ENCODE measurements at places on chromosomes 13 and 19.
A peak's percentile ranks its signal among the peaks of the same experiment; 100 is the strongest.

- DNase-seq = no peak
These were observed 194.3 kb downstream of the GPC6 start for GRCh38 chr13:93420887-93421286.

DNA sequence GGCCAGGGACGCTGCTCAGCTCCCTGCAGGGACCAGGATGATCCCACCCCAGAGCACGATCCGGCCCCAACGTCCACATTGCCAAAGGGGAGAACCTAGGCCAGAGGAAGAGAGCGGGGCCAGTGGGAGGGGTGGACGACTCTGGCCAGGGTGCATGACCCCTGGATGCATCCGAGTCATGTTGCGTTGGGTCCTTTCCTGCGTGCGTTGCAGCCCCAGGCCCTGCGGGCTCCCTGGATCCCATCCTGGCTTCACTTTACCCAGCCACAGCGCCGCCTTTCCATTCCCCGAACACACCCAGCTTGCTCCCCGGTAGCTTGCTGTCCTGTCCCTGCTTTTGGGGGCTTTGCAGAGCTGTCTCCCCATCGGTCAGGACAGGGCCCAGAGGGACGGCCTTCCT lies 10.5 kb downstream of the PLIN4 start:
- DNase-seq = no peak

DNA sequence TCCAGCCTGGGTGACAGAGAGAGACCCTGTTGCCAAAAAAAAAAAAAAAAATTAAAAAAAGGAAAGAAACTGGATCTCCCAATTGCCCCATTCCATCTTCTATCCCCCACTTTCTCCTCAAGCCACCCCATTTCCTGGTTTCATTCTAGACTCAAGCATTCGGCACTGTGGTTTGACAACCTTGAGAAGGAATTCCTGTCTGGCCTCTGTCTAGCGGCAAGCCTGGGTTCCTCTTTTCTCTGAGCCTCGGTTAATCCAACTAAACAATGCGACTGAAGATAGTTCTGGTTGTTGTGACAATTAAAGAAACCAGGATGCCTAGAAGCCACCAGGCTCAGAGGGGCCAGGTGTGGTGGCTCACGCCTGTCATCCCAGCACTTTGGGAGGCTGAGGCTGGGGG lies 3.3 kb upstream of the C3 start:
- no peak for DNase-seq

DNA sequence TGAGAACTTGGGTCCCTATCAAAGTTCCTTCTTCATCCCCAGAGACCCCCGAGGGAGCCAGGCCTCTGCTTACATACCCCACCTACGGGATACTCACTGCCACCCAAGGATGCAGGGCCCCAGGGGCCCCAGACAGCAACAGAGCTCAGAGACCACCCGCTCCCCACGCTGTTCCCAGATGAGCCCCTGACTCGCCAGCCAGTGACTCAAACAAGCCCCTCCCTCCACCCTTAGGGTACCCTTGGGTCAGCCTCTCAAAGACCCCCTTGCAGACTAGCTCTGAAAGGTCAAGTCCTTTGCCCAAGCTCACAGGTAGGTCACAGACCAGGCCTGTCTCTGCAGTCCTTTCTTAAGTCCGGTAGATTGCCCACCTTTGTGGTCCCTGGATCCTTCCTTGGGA lies 45.7 kb downstream of the CD320 start:
- no peak for DNase-seq

DNA sequence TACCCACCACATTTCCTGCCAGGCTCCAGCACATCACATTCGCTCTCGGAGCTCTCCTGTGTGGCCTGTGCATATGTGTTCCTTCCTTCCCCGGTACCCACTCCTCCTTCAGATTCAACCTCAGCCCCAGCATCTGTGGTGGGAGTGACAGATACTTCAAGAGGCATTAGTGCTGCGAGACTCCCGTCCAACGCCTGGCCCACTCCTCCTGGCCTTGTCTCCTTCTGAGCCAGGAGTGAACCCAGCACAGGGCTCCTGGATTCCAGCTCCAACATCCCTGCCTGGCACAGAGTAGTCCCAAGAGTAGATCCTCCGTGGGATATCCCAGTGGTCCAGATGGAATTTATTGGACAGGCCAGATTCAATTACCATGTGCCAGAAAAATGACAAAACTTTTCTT lies 55.9 kb downstream of the SACS start:
- no peak for DNase-seq

- DNase-seq = no peak
These were observed 46.0 kb downstream of the ABCC4 start for GRCh38 chr13:95255072-95255732.

- no peak for DNase-seq
These were observed 52.4 kb downstream of the SKA3 start for GRCh38 chr13:21123956-21124355.

DNA sequence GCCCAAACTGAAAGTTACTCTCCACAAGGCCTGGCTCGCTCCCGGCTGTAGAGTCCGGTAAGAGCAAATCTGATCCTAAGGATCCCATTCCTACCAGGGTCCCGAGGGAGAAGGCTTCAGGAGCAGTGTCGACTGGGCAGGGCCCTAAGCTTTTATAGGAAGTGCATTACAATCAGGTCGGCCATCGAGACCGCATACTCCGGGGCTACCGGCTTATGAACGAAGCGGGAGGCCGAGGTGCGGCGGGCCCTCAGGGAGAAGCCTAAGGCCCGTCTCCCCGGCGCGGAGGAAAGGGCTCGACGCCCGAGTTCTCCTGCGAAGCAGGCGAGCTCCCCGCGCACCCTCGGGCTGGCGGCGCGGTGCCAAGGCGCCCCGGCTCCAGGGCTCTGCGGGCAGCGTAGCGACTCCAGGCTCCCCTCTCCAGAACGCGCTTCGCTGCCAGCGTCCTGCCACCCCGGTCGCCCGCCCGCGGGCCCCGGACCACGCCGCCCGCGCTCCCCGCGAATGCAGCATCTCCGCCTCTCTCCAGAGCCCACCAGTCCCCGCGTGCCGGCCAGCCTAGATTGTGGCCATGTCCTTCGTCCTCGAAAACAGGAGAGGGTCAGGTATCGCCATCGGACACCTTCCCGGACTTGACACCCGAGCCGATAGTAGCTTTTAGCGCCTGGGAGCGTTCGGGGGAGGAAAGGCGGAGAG lies 1.4 kb downstream of the EFNB2 start:
- DNase-seq = peak; percentile 53

- no peak for DNase-seq
These were observed 14.4 kb upstream of the PLEKHF1 start for GRCh38 chr19:29650772-29651387.

DNA sequence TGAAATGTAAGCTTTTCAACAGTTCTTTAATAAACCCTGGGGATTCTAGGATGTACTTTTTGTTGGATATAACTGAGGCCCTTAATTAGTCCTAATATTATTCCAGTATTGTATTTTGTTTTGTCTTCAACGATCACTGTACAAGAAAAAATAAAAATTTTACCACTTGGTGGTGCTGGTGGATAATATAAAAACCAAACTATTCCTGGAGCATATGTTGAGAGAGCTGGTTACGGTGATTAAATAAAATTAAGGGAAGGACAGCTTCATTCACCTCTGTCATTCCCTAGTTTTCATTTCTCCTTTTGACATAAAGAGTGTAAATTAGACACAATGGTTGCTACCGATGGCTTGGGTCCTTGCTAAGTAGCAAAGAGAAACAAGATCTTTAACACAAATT lies 598.6 kb upstream of the PCDH20 start:
- no peak for DNase-seq

DNA sequence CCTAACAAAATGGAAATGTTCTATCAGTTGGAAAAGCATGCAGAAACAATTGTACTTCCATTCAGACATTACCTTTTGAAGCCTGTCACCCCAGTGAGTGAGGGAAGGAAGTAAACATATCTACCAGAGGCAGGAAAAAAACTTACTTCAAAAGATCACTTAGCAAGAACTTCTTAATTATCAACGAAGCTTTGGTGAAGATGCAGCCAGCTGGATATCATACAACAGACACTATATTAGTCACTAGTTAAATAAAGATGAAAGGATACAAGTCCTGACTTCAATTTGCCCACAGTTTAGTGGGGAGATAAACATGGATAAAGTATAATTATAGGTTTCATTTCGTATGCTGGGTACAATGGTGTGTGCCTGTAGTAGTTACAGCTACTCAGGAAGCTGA lies 148.8 kb downstream of the TNFRSF19 start:
- no peak for DNase-seq

DNA sequence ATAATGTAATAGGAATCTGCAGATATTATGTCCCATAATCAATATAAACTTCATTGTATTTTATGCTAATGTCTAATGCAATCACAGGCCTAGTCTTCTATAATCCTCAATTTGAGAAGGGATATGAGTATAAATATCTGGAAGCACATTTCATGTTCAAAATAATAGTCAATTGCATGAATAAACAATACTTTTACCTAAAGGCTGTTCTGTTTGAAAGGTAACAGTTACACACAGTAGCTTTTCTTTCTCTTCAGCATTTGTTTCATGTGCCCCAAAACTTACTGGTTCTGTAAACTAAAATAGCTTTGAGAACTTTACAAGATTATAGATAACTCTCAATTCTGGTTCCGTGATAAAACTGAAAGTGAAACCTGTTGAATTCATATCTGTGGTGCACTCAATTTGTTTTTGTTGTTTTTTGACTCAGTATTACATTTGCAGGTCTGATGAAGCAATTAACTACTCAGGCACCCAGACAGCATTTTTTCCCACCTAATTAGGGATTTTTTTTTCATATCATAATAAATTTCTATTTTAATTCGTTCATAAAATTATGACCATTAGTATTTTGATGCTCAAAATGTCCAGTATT lies 1193.8 kb downstream of the SLITRK1 start:
- DNase-seq = no peak

DNA sequence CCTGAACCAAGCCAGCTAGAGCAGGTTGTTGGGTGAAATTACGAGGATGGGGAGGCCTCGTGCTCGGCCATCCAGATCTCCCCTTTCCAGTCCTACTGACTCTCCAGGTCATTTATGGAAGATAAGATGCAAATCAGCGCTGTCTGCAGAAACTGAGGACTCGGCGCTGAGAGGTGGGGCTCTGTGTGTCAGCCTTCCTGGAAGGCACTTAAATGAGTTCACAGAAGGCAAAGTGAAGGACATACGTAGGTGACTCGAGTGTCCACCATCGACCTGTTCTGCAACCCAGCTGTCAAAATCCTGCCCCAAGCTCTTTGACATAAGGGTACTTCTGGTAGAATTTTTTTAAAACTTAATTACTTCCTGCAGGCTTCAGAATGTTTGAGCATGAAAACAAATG lies 86.4 kb downstream of the RAB20 start:
- DNase-seq = no peak

GRCh38 chr19:17598953-17599352 lies 43.5 kb downstream of the COLGALT1 start:
- no peak for DNase-seq

- DNase-seq = no peak
These were observed 5.9 kb downstream of the TRAPPC6A start for GRCh38 chr19:45172173-45172572.

- peak; percentile 86 for DNase-seq
These were observed 27.3 kb upstream of the TPP2 start for GRCh38 chr13:102569488-102569887.

GRCh38 chr13:72109863-72110262 lies 242.9 kb upstream of the DACH1 start:
- DNase-seq = no peak

DNA sequence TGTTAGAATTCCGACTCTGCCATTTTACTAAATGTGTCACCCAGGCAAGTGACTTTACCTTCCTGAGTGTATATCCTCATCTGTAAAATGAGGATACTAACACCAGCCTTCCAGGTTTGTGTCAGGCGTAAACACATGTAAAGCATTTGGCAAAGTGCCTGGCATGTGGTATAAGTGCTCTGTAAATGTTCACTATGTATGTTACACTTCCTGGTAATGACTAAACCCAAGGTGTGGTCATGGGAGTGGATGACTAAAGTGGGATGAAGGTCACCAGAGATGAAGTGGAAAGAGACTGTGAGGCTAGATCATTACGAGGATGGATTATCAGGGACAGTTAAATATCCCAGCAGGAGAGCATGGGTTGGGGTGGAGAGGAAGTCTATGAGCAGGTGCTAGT lies 25.6 kb downstream of the DEDD2 start:
- DNase-seq = peak; percentile 85

- no peak for DNase-seq
These were observed 8.5 kb downstream of the MICU2 start for GRCh38 chr13:21595546-21595822.

DNA sequence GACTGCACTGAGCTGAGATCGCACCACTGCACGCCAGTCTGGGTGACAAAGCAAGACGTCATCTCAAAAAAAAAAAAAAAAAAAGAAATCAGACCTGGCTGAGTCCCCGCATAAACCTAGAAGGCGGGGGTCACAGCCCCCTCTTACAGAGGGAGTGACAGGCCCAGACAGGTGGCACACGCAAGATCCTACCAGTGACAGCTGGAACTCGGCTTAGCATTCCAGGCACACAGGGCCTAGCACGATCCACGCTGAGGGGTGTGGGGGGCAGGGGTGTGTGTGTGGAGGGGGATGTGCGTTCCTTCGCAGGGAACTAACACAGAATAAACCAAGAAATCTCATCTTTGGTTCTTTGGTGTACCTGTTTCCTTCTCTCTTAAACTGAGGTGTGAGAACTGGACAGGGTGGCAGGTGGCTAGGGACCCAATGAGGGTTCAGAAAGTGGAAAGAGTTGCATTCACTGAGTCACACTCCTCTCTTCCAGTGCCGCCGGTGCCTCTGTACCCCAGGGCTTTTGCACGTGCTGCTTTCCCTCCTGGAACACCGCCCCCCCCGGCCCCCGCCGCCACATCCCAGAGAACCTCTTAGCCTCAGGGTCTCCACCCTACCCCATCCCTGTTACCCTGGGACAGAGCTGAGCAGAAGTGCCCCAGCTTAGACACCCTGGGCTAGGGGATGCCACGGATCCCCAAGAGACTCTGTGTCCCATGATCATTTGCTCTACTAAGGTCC lies 5.0 kb downstream of the SGTA start:
- DNase-seq = no peak

DNA sequence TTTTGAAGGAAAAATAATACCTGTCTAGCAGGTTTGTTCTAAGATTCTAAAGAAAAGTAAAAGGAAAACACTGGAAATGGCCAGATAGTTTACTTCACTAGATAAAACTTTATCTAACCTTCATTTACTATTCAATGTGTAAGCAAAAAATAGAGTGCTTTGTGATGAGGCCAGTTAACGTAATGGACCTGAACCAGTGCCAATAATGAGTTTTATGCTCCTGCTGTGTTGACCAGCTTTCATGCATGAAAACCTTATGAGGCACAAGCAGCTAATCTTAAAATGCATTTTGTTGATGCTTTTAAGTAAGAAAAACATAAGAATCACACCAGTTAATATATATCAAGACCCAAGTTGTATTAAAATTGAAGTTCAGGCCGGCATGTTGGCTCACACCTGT lies 617.2 kb upstream of the GPC6 start:
- DNase-seq = no peak

- peak; percentile 24 for DNase-seq
These were observed 471 bp downstream of the DACH1 start for GRCh38 chr13:71866335-71867130.

DNA sequence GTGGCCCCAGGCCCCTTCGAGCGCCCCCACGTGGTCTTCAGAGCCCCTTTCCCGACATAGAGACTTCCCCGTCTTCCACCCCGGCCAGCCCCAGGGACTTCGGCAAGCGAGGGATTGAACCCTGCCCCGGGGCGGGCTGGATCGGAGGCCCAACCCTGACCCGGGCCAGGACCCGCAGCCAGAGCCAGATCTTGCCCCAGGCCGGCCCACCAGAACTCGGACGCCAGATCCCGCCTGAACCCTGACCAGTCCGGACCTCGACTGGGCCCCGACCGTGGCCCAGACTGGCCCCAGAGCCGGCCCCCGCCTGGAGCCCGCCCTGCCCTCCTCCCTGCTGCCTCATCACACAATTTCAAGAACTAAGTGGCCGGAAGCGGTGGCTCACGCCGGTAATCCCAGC lies 253 bp upstream of the TPTE2 start:
- no peak for DNase-seq

GRCh38 chr19:3565139-3565538 lies 7.6 kb upstream of the HMG20B start:
- DNase-seq = no peak
